NCI-H1105 treated with DMSO at 0.1 percent for 48 hours (cell line): ENCODE measurements at places on chromosomes 13 and 19.

GRCh38 chr13:80359778-80360452 lies 19.0 kb upstream of the SPRY2 start:
- DNase-seq, result peak; percentile 21

- DNase-seq, result no peak
Observed at GRCh38 chr13:98960606-98961502, 17.0 kb downstream of the DOCK9 start.

GRCh38 chr19:46351241-46352041 lies 4.6 kb downstream of the PPP5C start:
- DNase-seq, result no peak

DNA sequence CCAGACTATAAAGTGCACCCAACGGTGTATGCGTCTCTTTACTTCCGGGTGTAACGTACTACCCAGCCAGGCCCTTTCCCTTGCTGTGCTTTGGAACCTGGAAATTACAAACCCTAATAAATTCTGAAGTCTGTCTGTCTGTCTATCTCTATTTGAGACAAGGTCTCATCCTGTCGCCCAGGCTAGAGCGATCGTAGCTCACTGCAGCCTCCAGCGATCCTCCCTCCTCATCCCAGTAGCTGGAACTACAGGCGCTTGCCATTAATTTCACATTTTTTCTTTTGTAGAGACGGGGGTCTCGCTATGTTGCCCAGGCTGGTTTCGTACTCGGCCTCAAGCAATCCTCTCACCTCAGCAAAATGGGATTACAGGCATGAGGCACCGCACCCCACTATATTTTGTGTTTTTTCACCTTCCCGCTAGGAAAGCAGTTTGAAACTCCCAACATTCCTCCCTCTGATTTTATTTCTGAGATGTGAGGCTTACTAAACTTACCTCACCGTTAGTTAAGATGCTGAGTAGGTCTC lies 469 bp upstream of the RNF6 start:
- DNase-seq, result no peak

- no peak for DNase-seq
Observed at GRCh38 chr19:28884786-28885476, 328.0 kb downstream of the UQCRFS1 start.
